ENCODE measurements at places on chromosomes 6 and 20.

DNA sequence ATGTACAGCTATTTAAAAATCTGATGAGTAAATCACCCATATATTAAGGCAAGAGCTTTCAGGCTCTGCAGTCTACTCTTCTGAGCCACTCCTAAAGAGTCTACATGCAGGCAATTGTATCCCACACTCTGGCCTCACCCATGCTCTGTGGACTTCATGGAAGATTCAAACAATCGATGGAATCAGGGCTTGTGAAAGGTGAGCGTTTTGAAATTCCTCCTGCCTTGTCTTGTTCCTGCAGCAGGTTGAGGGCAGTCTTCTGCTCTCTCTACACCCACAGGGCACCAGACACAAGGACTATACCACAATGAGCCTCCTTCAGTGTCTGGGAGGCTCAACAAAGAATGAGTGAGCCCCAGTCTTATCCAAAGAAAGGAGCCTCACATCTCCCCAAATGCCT is 51.1 kb downstream of the TBC1D7 start:
- no peak for DNase-seq

- no peak for DNase-seq
Measured at GRCh38 chr20:4866429-4866828, 134.9 kb downstream of the SLC23A2 start.

DNA sequence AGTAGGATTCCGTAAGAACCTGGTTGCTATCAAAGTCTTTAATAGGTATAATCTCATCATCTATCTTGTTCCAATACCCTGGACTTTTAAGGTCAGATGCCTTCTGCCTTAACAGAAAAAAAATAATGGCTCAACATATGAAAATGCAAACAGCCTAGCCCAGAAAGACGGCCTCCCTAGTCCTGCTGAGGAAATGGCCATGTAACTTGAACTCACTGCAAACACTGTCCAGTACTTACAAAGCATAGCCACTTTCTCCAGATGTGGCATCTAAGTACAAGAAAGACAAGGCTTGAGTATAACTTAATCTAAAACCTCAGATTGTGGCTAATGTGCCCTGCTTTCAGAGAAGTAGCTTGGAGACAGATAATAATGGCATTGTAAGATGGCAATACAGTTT is 26.5 kb downstream of the FASTKD5 start:
- no peak for DNase-seq

DNA sequence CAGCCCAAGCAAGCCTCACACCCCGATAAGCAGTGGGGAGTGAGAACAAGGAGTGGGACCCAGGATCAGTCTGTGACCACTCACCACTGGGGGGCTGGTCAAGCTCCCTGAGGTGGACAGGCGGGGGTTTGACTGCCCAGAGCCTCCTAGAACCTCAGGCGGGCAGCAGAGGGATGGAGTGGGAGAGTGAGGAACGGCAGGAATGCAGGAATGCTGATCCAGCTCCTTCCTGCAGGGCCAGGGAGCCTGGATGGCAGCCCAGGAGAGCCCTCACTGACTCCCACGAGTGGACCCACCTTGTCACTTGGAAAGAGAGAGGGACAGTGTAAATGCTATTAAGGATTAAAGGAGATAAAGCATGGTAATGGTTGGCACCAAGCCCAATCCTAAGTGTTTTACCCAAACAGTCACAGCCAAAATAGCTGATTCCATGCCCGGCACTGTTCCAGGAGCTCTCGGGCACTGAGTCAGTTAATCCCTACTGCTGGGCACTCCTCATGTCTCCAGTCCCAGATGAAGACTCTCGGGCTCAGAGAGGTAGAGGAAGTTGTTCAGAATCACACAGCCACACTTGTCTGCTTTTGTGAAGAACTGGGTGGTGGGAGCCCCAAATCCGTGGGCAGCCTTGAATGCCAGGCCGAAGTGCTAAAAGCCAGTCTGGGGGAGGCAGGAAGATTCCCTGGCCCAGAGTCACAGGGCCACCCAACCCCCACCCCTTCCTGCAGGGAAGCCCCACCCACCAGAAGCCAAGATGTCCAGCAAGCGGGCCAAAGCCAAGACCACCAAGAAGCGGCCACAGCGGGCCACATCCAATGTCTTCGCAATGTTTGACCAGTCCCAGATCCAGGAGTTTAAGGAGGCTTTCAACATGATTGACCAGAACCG is 3.1 kb downstream of the MYL9 start:
- no peak for DNase-seq

DNA sequence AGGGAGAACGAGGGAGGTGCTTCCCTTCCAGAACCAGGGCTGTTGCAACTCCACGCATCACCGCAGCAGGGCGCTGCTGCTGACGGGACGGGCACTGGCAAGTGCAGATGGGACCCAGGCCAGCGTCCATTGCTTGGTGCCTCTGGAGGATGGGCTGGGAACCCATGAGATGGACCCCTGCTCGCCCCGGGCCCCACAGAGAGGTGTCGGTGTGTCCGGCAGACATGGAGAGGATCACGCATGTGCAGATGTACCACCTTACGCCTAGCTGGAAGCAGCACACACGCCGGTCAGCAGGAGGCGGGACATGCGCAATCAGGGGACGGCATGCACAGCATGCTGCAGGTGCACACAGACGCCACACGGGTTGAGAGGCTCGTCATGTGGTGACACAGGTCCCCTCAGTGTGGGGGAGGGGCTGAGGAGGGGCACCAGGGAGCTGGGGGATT is 5.7 kb downstream of the CABLES2 start:
- DNase-seq: no peak

GRCh38 chr6:87731818-87732661 is 30.0 kb upstream of the AKIRIN2 start:
- DNase-seq: peak; percentile 83

GRCh38 chr6:50141100-50141499 is 91.4 kb upstream of the DEFB112 start:
- no peak for DNase-seq

DNA sequence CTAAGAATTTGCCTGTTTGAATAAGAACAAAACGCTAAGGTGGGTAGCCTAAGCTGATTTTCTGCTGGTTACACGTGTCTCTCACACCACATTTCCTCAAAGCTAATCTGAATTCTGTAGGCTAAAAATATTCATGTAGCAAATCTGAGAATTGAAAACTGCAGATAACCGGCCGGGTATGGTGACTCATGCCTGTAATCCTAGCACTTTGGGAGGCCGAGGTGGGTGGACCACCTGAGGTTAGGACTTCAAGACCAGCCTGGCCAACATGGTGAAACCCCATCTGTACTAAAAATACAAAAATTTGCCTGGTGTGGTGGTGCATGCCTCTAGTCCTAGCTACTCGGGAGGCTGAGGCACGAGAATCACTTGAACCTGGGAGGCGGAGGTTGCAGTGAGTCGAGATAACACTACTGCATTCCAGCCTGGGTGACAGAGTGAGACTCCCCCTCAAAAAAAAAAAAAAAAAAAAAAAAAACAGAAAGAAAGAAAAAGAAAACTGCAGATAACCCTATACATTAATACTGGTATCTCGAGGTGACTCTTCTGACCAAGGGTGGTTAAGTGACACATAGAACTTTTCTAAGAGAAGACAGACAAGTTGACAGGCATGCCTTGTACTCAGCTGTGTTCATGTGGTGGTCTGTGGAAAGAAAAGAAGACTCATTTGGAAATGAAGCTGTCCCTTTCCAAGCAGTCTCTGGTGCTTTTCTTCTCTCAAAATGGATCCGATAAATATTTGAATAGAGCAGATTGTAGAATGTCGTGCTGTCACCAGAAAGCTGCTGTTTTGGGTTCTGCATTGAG is 24.7 kb upstream of the ASXL1 start:
- DNase-seq: peak; percentile 88

GRCh38 chr6:128167552-128167951 is 266.7 kb upstream of the THEMIS start:
- no peak for DNase-seq

Measured in activated CD4-positive, alpha-beta T cell treated with anti-CD3 and anti-CD28 coated beads, Interleukin-2, Interleukin-6, amounts not matched to agents 100 ng/mL and 50 ng/mL, durations not matched to agents 16 hours and 8 hours (primary cell).